ENCODE measurements at places on chromosomes 11 and 22.

DNA sequence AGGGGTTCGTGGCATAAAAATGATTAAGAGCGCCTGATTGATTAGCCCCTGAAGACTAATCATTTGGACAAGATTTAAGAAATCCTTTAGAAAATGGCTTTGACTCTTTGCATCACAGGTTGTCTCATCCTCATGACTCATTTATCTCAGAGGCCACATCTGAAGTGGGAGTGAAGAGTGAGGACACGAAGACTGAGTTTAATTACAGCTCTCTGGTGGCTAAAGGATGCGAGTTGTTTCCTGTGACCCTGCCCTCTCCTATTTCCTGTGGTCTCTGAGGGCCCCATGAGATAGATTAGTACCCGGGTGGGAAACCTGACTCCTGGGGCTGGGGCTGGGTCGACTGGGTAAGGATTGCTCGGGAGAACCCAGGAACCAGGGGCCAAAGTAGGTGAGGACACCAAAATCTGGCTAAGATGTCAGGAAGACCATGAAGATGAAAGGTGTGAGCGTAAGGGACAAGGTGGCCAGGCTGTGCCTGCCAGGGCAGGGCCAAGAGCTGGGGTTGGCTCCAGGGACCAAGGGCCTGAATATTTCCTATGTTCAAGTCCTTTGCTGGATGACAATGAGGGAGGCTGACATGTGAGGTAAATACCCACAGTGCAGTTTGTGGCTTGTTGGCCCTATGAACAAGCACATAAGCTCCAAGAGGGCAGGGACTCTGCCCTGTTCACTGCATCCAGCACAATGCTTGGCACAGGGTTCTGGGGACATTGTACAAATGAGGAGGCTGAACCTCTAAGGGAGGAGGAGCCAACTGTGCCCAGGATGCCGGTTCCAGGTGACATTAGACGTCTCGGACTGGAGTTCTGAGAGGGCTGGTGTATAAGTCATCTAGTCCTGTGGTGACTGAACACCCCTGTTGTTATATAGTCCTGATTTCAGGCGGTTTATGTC is 3.6 kb downstream of the OTOG start:
- DNase-seq = no peak

DNA sequence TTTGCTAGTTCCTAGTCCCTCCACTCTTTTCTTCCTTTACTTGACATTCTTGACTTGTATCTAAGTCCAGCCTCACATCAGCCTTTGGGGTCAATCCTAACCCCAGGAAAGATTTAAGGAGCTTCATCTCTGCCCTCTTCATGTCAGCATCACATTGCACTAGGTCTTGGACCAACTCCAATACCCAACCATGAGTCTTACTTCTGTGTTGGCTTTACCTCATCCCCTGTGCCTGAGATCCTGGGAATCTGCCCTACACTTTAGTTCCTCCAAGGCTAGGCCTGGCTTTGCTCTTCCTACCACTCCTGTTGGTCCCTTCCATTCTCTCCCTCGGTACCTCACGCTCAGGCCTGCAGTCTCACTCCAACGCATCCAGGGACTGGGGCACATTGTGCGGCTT is 117.0 kb downstream of the SLC1A2 start:
- no peak for DNase-seq

DNA sequence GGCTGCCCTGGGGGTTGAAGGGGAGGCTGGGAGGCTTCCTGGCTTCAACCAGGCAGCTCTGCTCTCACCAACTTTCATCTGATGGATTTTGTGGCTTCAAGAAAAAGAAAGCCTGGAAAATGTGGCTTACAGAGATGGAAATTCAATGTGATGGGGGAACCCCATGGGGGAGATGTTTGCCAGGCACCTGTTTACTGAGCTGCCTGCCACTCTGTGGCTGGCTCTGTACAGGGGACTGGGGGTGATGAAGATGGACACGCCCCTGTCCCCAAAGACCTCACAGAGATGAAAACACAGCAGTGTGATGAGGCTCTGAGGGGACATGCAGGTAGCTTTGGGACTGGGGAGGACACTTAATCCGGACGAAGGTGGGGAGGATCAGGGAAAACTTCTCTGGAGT is 10.1 kb downstream of the TMEM258 start:
- DNase-seq = no peak

DNA sequence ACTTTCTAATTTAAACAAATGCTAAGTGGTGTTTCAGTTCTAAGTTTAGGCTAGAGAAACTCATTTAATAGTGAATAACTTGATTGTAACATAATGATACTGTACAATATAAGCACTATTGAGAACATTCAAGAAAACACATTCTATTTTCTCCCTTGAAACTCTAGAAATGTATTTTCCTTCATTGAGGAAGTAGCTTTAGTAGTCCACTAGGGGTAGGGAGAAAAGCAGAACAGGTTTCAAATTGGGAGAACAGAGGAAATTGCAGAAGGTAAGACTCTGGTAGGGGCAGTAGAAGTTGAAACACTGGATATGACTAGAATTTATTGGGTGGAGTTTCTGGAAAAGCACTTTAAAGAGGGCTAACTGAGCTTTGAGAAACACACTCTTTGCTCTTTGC is 31.6 kb upstream of the MPPED2 start:
- DNase-seq = no peak

DNA sequence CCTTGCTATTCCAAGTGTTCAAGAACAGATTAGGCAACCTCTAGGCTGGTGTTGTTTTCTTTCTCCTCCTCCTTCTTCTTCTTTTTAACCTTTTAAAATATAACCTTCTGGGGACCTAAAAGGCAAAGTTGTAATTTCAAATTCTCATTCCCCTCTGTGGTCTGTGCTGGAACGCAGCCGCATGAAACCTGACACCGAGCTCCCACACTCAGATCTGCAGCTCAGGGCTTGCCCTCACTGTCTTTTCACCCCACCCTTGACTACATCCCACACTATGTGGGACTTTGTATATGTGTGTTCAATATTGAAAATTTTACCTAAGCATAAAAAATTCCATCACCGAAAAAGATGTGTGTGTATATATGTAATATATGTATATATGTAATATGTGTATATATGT is 62.0 kb upstream of the ARHGAP42 start:
- no peak for DNase-seq

- no peak for DNase-seq
Measured at GRCh38 chr11:113018913-113019312, 57.7 kb downstream of the NCAM1 start.

DNA sequence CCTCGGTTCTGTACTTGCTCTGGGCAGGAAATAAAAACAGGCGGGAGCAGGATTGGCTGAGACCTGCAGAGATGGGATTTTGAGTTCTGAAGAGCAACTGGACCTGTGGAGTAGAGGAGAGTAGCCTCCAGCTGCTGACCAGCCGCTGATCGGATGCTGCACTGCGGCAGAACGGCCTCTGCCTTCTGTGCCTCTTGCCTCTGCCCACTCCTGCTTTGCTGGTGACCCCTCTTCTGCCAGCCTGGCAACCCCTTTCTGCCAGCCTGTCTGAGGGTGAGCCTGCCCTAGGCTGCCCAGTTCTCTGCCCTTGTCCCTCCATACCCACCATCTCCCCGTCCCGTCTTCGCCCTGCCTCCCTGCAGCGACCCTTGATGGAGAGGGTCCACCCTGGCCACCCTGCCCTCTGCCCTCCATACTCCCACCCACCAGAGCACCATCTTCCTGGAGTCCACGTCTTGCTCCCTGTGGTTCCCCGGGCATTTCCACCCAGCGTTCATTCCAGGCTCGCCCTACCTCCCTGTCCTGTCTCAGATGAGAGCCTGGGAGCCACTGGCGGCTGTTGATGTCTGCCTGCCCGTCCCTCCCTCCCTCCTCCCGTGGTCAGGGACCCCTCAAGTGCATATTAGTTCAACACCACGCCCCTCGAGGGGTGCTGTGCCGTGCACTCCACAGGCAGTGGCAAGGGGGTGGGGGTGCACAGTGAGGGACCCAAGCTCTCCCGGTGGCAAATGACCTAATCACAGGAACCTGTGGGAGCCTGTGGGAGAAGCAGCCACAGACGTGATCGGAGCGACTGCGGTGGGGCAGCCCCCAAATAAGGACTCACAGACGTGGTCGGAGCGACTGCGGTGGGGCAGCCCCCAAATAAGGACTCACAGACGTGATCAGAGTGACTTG is 863.3 kb downstream of the TBC1D22A start:
- DNase-seq = no peak

DNA sequence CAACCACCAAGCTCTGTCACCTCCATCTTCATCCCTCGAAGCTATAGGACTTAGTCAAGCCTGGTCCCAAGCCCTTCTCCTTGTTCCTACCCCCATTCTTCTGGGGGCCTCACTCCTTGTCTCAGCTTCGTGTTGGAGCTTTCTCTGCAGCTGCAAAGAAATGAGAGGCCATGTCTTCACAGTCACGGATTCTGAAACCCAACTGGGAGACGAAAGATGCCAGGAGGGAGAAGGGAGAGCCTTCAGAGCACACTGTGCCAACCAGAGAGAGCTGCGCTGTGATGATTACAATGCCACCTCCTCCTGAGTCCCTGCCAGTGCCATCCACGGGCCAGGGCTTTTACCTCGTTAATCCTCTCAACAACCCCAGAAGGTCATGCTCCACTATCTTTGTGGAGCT is 469.3 kb downstream of the TBC1D22A start:
- no peak for DNase-seq

- no peak for DNase-seq
Measured at GRCh38 chr22:37897807-37898206, 8.3 kb upstream of the MICALL1 start.

GRCh38 chr11:126086248-126086647 is 23.6 kb upstream of the CDON start:
- no peak for DNase-seq

GRCh38 chr22:48210812-48211211 is 1448.4 kb downstream of the TBC1D22A start:
- DNase-seq = no peak

DNA sequence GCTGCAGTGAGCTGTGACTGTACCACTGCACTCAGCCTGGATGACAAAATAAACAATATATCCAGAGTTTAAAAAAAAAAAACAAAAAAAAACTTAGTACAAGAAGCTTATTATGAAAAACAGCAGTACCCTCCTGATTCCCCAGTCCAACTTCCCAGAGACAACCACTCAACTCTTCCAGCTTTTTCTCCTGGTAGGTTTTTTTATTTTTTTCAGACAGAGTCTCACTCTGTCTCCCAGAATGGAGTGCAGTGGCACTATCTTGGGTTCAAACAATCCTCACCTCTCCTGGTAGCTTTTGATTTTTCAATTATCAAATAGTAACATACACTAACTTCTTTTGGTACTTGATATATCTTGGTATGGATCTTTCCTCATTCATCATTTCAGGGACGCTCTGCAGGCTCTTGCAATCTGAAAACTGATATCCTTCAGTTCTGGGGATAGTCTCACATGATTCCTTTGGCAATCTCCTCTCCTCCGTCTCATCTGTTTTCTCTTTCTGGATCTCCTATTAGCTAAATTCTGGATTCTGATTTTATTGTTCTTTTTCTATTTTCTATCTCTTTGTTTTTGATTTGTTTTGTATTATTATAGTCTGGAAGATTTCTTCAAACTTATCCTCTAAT is 44.9 kb downstream of the ALG9 start:
- no peak for DNase-seq

DNA sequence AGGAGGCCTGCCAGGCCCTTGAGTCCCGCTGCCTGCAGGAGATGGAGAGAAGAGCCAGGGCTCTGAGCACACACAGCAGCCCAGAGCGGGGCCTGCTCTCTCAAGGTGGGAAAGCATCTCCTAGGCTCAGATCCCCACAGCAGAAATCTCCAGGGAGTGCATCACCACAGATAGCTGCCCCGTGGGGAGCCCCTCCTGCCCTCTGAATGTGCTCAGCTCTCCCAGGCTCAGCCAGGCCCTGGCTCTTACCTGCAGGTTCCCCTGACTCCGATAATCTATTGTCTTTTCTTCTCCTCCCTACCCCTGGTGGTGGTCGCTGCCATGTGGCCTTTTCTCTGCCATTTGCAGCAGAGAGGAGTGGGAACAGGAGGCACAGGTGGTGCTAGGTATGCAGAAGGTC is 49.9 kb downstream of the BTG4 start:
- DNase-seq = no peak

- no peak for DNase-seq
Measured at GRCh38 chr22:39556970-39557841, 13.3 kb upstream of the CACNA1I start.

DNA sequence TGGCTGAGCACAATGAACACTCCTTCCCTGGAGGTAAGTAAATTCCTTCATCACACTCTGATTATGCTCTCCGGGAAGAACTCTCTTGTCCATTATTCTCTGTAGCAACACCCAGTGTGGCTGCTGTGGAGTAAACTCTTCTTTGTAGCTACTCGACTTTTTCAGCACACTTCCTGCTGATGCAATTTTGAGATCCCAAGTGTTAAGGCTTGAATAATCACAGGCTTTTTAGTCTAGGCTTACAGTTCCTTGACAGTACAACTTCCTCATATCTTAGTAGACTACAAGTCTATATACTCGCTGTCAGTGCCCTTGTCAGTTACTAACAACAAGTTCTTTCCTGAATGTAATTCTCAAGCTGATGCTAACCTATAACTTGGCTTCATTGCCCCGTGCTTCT is 301.8 kb upstream of the API5 start:
- no peak for DNase-seq

DNA sequence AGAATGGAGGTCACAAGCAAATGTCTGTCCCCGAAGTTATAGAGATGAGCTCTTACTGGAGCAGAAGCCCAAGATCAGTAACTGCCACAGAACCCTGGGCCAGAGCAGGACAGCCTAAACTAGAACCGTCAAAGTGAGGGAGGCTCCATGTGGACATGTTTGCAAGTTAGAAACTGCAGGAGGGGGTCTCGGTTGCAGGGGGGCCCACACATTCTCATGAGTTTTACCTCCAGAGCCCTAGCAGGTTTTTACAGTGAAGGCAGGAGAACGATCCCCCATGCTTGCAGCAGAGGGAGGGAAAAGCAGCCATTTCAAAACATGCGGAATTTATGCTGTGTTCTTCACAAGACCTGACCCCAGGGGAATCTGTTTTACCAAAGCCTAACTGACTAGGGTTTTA is 133.5 kb upstream of the B3GAT1 start:
- no peak for DNase-seq

DNA sequence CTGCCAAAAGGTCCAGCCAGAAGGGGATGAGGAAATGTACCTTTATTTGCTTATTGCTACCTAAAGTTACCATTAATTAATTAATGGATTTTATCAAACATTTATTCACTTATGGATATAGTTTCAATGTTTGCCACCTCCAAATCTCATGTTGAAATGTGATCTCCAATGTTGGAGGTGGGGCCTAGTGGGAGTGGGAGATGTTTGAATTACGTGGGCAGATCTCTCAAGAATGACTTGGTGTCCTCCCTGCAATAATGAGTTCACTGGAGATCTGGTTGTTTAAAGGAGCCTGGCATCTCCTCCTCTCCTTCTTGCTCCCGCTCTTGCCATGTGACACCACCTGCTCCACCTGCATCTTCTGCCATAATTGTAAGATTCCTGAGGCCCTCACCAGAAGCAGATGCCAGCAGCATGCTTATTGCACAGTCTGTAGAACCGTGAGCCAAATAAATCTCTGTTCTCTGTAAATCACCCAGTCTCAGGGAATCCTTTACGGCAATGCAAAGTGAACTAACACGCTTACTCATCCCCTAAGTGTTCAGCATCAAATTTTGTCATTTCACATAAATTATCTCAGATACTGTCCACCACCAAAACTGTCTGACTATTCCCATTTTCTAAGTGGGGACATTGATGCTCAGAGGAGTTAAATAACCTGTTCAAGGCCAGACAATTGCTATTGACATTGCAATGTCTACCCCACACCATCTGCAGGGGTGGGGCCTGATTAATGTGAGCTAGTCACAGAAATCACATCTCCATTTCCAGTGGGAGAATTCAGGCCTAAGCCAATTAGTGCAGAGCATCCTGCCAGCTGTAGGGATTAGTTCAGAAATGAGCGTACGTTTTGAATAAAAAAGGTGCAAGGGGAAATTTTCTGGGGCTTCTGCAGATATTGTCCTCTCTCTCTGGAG is 51.6 kb upstream of the SYN3 start:
- no peak for DNase-seq
